ENCODE measurements at places on chromosomes 5 and 9.

GRCh38 chr9:7844242-7844641 is 44.7 kb upstream of the DMAC1 start:
- no peak for DNase-seq

DNA sequence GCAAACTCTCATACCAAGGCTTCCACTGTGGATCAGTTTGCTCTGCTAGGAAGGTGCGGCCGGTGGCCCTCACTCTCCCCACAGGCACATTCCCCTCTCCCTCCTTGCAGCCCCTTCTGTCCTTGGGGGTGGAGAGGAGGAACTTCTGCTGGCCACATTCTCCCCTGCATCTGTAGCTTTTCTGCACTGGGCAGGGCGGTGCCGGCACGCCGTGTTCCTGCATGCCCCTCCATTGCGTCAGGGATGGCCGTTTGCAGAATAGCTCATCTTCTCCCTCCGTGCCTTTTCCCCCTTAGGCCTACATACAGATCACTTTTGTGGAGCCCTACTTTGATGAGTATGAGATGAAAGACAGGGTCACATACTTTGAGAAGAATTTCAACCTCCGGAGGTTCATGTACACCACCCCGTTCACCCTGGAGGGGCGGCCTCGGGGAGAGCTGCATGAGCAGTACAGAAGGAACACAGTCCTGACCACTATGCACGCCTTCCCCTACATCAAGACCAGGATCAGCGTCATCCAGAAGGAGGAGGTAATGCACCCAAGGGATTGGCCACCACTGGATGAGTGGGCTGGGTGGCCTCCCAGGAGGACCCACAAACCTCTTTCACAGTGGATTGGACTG is 231.5 kb downstream of the DOCK8 start:
- no peak for DNase-seq

DNA sequence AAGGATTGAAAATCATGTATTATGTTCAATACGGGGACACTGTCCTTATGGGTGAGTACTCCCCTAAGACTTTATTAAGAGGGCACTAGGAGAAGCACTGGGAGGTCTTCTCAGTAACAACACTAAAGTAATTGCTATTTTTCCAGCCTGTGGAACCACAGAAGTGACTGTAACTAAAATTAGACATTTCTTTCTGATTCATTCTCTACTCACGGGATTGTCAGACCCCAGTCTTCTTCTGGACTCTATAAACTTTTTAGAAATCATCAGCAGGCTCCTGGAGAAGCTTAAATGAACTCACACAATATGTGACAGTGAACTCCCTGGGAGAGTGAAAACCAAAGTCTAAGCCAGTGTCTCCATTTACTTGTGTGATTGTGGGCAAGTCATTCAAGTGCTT is 14.5 kb downstream of the TLR4 start:
- DNase-seq, result no peak

GRCh38 chr5:136080483-136081216 is 51.9 kb downstream of the TGFBI start:
- DNase-seq, result no peak

- DNase-seq, result no peak
Measured at GRCh38 chr5:84816746-84817547, 432.3 kb upstream of the EDIL3 start.

- no peak for DNase-seq
Measured at GRCh38 chr5:14295610-14296009, 152.5 kb downstream of the TRIO start.

DNA sequence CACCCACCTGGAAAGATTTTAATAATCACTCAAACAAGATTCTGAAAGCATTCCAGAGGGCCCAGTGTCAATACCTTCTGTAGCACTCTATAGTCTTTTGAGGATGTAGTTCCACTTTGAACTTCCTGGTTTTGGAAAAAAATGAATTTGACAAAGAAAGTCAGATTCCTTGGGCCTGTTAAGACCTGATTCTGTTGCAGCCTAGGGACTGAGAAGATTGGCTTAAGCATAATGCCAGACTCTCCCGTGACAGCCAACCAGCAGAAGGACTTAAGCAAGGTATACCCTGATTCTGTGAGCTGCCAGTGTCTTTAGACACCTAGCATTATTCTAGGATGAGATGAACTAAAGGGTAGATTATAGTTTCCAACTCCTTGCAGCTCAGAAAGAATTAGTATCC is 6.8 kb downstream of the SPINK5 start:
- no peak for DNase-seq

GRCh38 chr5:14276380-14276779 is 133.2 kb downstream of the TRIO start:
- DNase-seq, result no peak

- DNase-seq, result no peak
Measured at GRCh38 chr9:113533335-113534225, 70.1 kb downstream of the RGS3 start.

- no peak for DNase-seq
Measured at GRCh38 chr5:43298443-43298842, 14.8 kb downstream of the HMGCS1 start.

- DNase-seq, result peak; percentile 65
Measured at GRCh38 chr5:38809388-38810359, 36.1 kb upstream of the OSMR start.

DNA sequence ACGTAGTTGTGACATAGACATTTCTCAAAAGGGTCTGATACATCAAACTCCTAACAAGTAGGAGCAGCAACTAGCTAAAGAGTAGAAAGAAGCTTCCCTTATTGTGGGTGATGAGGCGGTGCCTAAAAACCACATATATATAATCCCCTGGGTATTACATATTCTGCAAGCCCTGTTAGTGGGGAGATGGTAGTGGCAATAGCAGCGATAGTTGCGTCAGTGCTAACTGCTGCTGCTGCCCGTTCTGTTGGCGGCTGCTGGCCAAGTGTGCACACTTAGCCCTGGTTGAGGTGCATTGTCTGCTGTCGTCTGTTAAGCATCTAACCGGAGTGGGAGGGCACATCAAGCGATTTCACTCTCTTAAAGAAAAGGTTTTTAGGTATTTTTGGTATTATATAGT is 35.8 kb downstream of the VLDLR start:
- no peak for DNase-seq

GRCh38 chr5:175873088-175873454 is 1.7 kb downstream of the CPLX2 start:
- DNase-seq, result peak; percentile 11

DNA sequence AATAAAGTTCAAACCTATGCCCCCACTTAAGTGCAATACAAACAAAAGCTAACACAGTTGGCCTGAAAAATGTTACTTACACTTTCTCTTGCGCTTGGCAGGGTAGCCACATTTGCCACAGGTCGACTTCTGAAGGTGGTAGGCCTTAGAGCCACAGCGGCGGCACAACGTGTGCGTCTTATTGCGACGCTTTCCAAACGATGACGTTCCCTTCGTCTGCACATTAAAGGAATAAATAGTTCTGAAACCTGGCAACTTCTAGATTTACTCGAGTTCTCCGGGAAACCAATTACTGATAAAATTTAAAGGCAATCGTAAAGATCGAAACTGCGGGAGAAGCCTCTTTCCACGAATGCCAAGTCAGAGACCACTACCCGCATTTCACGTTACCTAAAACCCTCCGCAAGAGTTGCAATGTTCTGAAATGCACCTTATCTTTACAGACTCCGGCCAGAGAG is 602 bp downstream of the RPL37 start:
- DNase-seq, result no peak

GRCh38 chr5:160477266-160477970 is 55.8 kb downstream of the PTTG1 start:
- DNase-seq, result no peak

GRCh38 chr5:121158451-121158850 is 693.2 kb upstream of the FTMT start:
- no peak for DNase-seq

DNA sequence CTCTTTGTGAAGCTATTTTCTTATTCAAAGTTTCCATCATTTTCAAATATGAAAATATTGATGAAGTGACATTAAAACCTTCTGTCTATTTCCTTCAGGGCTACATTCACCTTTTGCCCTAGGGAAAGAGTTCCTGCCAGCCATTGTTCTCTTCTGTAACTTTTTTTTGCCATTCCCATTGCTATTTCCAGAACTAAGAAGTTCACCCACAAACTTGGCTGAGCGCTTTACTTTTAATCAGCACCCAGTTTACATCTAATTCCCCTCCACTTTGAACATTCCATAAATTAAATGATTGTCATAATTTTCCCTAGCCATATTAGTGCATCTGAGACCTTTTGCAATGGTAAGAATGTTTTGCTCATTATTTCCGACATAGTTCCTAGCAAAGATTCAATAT is 4.4 kb downstream of the IL33 start:
- no peak for DNase-seq

- no peak for DNase-seq
Measured at GRCh38 chr9:130432362-130432761, 12.4 kb upstream of the ASS1 start.

DNA sequence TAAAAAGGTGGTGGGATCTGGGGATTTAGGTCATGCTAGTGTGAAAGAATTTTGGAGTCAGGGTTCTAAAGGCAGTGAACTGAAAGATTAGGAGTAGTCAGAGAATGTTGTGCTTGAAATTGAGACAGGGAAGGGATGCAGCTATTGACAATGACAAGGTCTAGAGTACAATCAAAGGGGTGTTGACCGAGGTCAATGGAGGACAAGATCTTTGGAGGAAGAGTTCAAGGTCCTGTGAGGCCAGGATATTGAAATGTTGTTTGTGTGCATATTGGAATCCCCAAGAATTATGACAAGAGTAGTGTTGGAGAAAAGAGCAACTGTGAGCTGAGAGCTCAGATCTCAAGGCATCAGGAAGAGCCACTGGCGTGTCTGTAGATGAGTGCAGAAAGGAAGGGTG is 116.9 kb downstream of the RASGRF2 start:
- DNase-seq, result no peak

Measured in NCI-H1092 (cell line).